ENCODE measurements at places on chromosomes 11 and 22.

DNA sequence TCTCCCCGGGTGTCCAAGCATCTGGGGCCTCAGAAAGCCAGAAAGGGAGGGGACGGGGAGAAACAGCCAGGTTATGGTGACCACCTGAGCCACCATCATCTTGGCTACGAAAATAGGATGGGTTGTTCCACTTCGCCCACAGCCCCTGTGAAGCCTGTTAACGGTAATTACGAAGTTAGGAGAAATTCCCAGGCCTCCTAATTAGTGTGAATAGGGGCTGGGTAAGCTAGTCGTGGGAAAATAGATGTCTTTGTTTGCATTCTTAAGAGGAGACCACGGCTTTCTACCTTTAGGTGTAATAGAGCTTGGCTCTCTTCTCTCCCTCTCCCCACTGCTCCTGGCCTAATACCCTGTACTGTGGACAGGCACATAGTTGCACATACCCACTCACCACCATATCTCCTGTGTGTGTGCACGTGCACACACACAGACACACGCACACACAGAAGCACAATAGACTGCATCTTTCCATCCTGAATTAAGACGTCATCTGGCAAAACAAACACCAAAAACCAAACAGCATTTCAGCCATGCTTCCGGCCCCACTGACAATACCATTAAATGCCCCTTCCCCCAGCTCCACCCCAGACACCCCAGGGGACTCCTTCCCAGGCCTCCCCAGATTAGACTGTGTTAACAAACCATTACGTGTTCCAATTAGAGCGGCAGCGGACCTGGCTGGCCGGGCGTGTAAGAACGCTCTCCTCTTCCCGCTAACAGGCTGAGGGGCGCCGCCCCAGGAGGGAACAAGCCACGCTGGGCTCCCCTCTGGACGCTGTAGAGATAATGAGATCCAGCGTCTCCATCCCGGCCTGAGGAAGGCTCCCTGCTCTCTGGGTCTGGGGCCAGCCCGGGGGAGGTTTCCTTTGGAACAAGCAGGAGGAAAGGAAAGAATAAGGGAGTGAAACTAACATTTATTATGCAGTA lies 72.8 kb downstream of the TP53I11 start:
- DNase-seq = no peak

- DNase-seq = no peak
These were observed 120.1 kb downstream of the PARVA start for GRCh38 chr11:12497431-12497830.

DNA sequence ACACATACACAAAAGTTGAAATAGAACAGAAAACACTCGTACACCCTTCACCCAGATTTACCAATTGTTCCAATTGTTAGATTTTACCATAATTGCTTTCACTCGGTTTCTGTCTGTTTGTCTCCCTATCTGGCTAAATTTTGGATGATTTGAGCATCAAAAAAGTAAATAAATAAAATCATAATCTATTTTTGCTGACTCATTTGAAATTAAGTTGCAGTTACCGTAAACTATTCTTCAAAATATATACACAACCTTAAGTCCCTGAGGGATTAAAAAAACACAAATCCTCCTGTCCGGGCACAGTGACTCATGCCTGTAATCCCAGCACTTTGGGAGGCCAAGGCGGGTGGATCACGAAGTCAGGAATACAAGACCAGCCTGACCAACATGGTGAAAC lies 81.3 kb upstream of the SYT9 start:
- no peak for DNase-seq

DNA sequence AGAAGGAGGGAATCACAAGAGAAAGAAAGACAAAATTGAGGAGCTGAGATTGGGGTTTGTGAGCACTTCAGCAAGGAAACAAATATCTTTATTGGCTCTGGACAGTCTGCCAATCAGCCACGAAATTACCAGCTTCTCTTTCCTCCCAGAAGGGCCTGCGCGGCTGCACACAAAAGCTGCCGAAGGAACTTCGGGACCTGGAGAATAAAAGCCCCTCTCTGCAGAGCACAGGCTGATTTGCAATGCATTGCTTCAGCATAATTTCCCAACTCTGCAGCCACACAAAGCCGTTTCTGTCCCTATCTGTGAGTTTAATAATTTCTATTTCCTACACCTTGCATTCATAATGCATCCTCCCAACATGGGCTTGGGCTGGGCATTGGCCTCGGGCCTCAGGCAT lies 522.6 kb downstream of the BUD13 start:
- DNase-seq = no peak

DNA sequence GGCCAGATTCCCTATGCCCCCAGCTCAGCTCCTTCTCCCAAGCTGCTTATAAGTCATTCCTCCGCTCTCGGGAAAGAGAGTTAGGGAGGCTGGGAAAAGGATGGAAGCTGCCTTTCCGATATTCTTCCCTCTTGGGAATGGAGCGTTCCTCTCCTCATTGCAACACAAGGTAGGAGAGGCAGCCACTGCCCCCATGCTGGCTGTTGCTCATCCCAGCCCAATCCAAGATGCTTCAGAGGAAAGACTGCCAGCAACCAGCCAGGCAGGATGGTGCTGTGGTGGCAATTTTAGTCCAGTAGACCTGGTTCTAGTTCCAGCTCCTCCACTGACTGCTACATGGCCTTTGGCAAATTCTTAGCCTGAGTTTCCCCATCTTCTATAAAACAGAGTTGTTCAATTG lies 13.7 kb upstream of the C11orf96 start:
- DNase-seq = no peak

GRCh38 chr11:46475926-46476545 lies 84.5 kb upstream of the CHRM4 start:
- DNase-seq = no peak

DNA sequence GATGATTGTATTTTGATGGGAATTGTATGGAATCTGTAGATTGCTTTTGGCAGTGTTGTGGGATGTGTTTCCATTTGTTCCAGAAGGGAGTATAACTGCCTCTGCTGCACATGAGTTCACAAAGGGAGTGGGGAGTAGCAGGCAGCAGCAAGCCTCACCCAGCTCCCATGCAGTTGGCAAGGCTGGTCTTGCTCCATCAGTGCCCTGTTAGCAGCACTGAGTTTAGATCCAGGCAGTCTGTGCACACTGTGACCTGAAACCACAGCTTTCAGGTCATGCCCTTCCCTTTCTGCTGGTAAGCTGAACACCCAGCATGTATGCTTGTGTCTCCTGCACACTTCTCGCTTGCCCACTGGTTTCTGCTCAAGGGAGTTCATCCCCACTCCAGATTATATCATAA lies 3.7 kb upstream of the NUCB2 start:
- DNase-seq = no peak

- peak; percentile 9 for DNase-seq
These were observed 29.4 kb upstream of the TMEM86A start for GRCh38 chr11:18669219-18669596.

- no peak for DNase-seq
These were observed 85.0 kb upstream of the PLET1 start for GRCh38 chr11:112345706-112346105.

- DNase-seq = no peak
These were observed 1.0 kb downstream of the ARHGAP8 start for GRCh38 chr22:44753189-44754042.

- DNase-seq = no peak
These were observed 42.9 kb downstream of the QSER1 start for GRCh38 chr11:32935462-32936029.
